ENCODE measurements at places on chromosomes 4 and X.

DNA sequence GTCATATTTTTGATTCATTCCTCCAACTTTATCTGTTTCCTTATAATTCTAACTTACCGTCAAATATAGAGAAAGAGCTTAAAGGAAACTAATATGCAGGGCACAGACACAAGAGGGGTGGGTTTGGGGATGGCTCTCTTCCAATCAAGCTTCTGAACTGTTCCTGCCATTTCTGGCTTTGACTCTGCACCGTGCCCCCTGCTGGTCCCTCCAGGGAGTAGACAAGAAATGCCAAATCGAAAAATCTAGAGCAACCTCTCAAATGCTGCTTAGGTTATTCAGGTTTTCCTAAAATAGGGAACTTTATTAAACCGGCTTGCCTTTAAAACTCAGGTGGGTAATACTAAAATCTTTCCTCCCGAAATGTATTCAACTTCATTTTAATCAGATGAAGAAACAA is 39.8 kb upstream of the VCX3A start:
- no peak for DNase-seq

GRCh38 chr4:174709526-174709925 is 119.5 kb downstream of the GLRA3 start:
- no peak for DNase-seq

DNA sequence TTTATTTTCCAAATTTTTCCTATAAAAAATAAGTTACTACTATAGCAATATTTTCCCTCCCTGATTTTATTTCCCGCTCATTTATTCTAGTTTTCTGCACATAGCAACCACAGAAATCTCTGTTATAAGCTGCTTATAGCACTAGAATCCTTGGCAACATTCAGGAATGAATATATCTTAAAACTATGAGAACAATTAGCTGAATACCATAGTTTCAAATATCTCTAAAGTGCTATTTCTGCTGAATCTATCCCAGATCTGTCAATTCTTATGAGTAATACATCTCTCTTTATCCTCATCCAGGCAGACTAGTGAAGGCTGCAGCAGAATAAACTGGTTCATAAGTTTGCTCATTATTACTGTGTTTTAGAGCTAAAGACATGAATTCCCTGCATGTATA is 622.9 kb upstream of the DIPK2B start:
- no peak for DNase-seq

GRCh38 chr4:37973441-37973840 is 13.2 kb downstream of the PTTG2 start:
- no peak for DNase-seq

DNA sequence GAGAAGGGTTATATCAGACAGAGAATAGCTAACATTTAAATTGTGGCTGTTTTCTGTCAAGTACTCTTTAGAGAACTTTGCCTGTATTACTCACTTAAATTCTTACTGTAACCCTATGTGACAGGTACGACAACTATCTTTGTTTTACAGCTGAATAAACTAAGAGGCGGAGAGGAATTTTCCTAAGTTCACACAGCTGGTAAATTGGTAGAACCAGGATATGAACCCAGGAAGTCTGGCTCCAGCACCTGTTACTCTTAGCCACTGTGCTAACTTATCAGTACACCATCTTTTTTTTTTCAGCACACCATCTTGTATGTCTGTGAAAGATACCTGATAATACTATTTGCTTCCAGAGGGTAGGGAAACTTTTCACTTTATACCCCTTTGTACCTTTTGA is 2.0 kb upstream of the SYP start:
- DNase-seq = no peak

DNA sequence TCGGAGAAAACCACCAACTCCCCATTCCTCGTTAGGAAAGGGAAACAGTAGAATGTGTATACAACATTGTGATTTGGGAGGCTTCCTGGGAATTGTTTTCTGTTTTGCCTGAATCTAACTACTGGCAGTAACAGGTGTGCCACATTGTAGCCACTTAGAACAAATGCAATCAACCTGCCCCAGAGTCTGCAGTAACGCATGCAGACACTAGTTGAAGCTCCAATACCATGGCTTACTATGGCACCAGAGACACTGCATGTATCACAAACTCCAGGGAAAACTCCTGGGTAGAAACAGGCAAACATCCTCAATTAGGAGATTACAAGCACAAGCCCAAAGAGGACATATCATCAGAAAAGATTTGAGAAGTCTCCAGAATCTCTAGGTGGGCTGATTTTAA is 154.2 kb upstream of the NEIL3 start:
- no peak for DNase-seq

DNA sequence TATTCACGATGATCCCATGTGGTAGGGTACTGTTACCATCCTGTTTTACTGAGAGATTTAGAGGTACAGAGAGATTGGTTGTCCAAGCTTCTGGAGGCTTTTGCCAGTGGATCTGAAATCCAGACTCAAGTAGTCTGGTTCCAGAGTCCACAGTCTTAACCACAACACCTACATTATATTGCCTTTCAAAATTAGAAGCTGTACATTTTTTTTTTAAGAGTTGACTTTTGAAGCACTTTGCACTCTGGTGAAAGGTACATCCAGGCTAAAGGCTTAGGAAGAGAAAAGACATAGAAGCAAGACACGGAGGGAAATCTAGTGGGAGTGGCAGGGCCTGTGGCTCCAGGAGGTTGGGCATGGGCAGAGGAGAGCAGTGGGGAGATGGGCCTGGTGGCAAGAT is 122.1 kb downstream of the AFF1 start:
- no peak for DNase-seq

GRCh38 chr4:150647008-150647407 is 65.1 kb downstream of the MAB21L2 start:
- DNase-seq = no peak

DNA sequence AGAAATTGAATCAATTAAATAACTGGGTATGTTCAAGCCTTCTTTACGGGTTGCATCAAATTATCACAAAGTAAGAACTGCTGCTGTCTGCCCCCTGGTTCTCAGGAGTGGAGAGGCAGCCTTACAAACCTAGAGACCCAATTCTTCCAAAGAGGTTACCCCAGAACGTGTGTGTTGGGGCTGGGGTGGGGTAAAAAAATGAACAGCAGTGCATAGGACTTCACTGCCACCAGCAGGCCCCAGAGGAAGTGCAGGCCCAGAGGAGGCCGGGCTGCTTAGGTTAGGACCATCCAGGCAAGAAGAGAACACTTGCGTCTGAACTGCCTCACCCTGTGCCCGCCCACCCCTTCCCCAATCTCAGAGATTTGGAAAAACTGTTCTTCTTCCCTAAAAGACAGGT is 1.5 kb upstream of the NWD2 start:
- DNase-seq = no peak

DNA sequence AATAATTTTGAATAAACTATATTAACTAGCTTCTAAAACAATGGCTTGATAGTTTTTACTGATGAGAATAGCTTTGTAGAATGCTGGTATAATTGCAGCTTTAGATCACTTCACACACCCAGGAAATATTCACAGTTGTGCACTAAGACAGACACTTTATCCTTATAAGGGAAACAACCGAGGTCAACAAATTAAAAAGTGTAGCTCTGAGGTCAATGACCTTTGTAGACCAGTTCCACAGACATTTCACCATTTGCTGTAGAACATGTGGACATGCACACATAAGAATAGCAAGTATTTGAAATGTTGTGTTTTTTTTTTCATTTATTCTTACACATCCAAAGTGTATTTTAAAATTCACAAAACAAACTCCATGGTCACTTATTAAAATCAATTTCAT is 76.0 kb upstream of the MCF2 start:
- DNase-seq = no peak

GRCh38 chr4:88101165-88101564 is 57.3 kb downstream of the ABCG2 start:
- no peak for DNase-seq

GRCh38 chr4:153181700-153182099 is 22.5 kb upstream of the TRIM2 start:
- DNase-seq = no peak

DNA sequence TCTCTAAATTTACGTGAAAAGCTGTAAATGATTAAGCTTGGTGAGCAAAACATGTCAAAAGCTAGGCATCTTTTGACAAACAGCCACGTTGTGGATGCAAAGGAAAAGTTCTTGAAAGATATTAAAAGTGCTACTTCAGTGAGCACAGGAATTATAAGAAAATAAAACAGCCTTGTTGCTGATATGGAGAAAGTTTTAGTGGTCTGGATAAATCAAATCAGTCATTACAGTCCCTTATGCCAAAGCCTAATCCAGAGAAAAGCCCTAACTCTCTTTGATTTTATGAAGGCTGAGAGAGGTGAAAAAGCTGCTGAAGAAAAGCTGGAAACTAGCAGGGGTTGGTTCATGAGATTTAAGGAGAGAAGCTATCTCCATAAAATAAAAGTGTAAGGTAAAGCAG is 487.2 kb downstream of the CCSER1 start:
- no peak for DNase-seq

DNA sequence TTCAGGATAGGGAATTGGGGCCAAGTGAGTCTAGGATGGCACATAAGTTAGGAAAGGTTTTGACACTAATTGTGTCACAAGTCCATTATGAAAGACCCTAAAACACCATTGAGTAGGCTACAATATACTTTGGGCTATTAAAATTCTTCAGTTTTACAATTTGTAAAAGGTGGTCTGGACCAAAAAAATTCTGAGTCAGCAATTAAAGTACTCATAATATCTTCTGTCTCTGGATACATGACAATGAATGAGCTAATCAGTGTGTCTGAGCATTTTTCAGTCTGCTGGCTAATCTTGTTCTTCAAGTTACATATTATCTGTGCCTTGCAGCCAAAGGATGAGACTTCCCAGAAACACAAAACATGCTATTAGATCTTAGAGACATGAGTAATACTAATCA is 14.3 kb downstream of the ARMCX1 start:
- no peak for DNase-seq

DNA sequence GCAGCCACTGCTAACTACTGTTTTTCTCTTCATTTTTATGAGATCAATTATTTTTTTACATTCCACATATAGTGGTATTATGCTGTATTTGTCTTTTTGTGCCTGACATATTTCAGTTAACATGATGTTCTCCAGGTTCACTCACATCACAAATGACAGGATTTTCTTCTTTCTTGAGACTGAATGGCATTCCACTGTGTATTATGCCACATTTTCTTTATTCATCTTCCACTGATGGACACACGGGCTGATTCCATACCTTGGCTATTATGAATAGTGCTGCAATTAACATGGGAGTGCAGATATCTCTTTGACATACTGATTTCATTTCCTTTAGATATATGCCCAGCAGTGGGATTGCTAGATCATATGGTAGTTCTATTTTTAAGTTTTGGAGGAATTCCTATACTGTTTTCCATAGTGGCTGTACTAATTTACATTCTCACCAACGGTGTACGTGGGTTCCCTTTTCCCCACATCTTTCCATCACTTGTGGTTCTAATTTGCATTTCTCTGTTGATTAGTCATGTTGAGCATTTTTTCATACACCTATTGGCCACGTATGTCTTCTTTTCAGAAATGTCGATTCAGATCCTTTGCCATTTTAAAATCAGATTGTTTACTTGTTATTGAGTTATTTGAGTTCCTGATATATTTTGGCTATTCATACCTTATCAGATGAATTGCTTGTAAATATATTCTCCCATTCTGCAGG is 14.9 kb upstream of the ZCCHC4 start:
- no peak for DNase-seq

- no peak for DNase-seq
Measured at GRCh38 chr4:189822326-189822725, 118.3 kb upstream of the FRG1 start.

DNA sequence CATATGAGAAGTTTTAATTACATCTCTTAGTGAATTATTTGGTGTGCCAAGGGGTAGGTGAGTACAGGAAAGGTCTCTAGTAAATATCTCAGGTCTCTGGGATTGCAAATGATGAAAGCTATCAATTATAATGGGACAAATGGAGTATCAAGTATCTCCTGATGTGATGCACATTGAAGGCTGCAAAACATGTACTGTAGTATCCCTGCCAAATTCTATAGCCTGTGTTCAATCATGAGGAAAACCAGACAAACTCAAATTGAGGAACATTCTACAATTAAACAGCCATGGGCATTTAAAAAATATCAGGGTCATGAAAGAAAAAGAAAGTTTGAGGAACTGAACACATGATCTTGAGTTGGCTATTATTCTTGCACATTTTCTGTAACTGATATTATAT is 665.4 kb upstream of the PABPC4L start:
- no peak for DNase-seq

DNA sequence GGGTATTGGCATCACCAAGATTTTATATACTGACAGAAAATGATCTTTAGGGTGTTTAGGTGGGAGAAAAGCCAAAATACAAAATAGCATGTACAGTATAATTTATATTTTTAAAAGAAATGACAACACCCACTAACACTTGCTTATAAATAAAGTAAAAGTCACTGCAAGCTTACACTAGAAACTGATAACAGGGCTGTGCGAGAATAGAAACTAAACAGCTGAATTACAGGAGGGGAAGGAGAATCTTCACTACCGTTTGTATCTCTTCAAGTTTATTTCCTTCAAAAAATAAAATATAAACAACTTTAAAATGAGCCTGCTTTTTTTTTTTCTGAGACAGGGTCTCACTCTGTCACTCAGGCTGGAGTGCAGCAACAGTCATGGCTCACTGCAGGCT is 22.8 kb downstream of the GRSF1 start:
- DNase-seq = no peak

- DNase-seq = no peak
Measured at GRCh38 chrX:39983715-39984114, 114.0 kb downstream of the BCOR start.

- DNase-seq = no peak
Measured at GRCh38 chr4:113678641-113679040, 82.9 kb downstream of the CAMK2D start.

DNA sequence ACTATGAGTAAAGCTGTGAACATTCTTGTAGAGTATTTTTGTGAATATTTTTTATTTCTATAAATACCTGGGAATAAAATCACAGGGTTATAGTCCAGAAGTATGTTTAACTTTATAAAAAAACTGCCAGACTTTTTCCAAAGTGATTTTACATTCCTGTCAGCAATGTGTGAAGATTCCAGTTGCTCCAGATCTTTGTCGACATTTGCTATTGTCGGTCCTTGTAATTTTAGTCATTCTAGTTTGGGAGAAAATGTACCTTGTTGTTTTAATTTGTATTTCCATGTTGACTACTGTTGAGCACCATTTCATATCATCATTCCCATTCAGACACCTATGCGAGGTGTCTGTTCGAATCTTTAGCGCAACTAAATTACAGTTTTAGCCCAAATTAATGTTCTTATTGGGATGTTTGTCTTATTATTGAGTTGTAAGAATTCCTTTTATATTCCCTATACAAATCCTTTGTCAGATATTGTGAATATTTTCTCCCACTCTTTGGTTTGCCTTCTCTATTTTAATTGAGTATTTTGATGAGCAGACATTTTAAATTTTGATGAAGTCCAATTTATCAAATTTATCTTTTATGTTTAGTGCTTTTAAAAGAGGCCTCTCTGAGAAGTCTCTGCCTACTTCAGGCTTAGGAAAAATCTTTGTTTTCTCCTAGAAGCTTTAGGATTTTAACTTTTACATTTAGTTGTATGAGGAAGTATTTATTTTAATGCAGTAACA is 2.6 kb downstream of the CEP135 start:
- no peak for DNase-seq

DNA sequence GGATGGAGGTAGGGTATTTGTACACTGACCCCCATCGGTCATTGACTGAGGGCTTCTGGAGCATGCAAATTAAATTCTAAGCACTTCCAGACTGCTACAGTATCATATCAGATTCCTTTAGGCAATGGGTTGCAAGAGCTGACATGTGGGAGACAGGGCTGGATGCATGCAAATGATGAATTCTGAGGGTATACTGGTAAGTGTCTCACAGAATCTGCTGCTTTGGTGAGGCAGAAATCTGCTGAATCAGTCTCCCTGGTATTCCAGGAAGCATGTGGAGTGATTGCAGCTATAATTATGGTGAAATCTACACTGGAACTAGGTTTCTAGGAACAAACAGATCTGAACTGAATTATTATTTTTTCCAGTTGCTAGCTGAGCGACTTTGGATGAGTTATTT is 684.9 kb upstream of the MAGEB2 start:
- DNase-seq = no peak
